ENCODE measurements at places on chromosomes 12 and 14.

- no peak for DNase-seq
These were observed 32.4 kb upstream of the PPP1R13B start for GRCh38 chr14:103879570-103880347.

DNA sequence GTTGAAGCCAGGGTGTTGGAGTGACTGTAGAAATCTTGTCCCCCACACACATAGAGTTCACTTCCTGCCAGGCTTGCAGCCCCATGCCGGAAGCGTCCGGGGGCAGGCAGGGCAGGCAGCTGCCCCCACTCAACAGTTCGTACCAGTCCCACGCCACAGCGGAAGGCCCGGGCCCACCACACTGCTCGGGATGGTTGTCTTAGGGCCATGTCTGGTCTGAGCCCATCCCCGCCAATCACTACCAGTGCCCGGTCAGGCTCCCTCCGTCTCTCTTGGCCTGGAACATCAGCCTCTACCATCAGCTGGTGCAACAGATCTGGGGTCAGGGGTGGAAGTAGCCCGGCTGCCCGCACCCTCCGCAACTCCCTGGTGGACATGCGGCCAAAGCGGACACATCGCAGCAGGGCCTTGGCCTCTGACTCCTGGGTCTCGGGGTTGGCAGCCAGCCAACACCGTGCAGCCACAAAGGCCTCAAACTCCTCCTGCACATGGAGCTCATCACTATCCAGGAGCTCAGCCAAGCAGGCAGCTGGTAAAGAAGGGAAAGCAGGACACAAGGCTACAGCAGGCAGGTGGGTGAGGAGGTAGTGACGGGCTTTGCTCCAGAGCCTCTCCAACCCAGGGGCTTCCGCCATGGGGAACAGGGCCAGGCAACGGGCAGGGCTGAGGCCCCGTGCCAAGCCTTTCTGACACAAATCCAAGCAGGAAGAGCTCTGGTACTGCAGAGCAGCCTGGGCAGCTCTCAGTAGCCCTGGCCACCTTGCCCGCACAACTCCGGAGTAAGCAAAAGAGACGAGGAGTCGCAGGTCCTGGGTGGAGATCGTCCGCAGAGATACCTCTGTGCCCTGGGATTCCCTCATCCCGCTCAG is 5.9 kb downstream of the KLHL33 start:
- no peak for DNase-seq

DNA sequence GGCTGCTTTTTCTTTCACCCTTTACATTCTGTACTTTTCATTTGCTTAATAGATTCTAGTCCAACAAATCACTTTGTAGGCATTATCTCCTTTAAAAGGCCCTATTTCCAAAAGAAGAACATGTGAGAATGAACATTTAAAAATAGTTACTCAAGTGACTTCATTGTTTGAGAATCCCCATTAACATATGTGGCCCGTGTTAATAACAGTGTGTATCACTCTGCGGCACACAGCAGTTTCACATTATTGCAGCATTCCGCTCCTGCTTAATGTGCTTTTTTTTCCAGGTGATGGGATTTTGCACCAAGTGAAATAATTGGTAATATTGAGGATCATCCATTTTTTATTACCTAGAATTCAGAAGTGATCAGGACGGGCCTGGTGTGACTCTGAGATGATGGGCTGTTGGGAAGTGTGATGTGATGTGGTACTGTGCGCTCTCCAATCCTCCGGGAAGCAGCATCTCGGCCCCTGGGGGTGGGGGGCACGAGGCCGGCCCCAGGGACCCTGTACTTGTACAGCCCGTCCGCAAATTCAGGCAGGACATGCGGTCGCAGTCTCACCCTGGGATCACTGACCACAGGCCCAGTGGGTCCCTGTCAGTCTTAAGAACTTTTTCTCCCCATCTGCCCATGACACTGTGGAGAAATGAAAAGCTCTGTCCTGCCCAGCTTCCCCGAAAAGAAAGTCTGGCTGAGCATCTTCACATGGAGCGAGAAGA is 32.9 kb downstream of the SLC15A4 start:
- DNase-seq: no peak

DNA sequence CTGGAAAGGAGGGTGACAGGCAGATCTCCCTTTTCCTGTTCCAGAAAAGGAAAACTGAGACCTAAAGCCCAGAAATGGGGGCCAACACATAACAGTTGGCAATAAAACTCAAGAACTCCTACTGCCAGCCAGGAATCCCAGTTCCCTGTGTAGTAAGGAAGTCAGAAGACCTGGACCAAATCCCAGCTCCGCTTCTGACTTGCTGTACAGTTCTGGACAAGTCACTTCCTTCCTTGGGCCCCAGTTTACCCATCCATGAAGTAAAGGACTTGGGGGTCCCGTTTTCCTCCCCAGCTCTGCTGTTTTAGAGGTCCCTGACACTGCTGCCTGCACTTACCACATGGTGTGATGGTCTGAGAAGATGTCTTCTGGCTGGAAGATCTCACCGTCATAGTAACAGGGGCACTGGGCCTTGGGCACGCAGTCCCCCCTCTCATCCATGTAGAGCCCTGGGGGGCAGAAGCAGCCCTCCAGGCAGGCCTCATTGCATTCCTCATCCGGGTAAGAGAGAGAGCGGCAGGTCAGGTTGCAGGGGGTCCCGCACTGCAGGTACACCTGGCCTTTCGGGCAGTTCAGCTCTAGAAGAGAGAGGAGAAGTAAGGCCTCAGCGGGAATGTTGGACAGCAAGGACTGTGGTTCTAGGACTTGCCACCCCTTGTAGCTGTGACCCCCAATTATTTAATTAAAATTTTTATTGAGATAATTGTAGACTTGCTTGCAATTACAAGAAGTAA is 72.1 kb downstream of the VWF start:
- DNase-seq: no peak

- DNase-seq: no peak
These were observed 39.3 kb downstream of the SETD3 start for GRCh38 chr14:99441157-99441870.

DNA sequence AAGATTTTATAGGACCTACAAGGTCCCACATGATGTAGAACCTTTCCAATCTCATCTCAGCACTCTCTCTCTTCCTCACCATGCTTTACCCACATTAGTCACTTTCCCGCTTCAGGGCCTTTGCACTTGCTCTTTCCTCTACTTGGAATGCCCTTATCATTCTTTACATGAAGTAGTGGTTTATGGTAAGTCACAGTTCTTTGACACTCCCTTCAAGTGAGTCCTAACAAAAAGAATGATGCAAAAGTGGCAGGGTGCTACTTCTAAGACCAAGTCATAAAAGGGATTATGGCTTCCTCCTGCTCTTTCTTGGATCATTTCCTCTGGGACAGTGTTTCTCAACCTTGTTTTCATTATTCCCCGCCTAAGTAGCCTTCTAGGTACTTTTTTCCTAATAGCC is 13.1 kb downstream of the TMBIM4 start:
- no peak for DNase-seq

DNA sequence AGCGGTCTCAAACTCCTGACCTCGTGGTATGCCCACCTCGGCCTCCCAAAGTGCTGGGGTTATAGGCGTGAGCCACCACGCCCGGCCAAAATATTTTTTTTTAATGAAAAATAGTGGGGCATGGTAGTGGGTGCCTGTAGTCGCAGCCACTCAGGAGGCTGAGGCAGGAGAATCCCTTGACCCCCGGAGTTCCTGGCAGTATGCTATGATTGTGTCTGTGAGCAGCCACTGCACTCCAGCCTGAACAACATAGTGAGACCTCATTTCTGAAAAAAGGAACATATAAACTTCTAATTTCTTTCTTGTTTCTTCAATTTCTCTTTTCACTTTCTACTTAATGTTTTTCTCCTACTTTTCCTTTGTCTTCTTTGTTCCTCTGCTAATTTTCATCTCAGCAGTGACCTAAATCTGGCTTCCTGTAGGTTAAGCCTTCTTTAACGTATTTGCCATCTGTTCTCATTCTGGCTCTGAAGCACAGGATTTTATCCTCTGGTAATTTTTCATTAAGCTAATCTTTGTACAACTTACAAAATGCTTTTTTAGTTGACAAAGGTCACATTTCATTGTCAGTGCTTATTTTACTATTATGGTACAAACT is 4.5 kb upstream of the RPGRIP1 start:
- no peak for DNase-seq

- no peak for DNase-seq
These were observed 24.2 kb upstream of the CLEC14A start for GRCh38 chr14:38280081-38280480.

GRCh38 chr12:107759410-107759809 is 1.5 kb downstream of the PRDM4 start:
- no peak for DNase-seq

- DNase-seq: no peak
These were observed 78.9 kb downstream of the STAB2 start for GRCh38 chr12:103665971-103666370.

DNA sequence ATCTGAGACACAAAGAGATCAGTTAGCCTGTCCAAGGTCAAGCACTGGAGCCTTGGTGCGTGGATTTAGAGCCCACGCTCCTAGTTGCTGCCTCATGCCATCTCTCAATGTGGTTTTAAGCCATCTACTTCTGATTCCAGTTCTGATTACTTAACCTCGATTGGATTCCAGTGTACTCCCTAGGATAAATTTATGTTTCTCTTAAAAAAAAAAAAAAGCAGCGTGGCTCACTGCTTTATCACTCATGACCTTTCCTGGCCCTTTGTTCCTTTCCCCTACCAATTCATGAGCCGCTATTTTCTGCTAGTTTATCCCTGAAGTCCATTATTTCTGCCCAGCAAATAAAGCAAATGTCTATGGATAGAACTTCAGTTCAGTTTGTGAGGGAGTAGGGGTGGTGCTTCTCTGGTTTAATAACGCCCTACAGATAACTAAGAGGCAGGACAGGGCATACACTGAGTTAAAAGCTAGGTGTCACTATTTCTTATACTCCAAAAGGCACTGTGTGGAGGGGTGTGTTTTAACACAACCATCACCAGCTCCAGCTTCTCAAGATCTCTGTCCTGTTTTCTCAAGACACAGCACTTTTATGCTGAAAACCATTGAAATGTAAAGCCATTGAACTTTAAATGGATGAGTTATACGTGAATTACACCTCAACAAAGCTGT is 9.8 kb upstream of the PARP11 start:
- DNase-seq: no peak

DNA sequence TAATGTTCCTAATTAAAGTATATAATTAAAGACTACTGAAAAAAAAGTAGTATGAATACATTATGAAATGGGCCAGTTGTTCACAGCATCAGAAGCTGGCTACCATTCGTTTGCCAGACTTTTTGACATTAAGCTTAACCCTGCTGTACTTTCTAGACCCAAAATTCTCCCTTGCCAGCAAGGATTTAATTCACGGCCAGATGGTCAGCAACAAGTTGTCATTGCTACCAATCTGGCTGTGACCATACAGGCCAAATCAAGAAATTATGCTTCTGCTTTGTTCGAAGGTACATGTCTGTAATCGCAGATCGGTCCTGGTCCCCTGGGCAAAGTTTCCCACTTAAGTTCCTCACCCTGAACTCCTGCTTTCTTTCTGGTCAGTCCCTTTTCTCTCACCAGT is 217.7 kb upstream of the ATXN7L3B start:
- no peak for DNase-seq

- no peak for DNase-seq
These were observed 10.4 kb downstream of the CORO1C start for GRCh38 chr12:108720757-108721514.

DNA sequence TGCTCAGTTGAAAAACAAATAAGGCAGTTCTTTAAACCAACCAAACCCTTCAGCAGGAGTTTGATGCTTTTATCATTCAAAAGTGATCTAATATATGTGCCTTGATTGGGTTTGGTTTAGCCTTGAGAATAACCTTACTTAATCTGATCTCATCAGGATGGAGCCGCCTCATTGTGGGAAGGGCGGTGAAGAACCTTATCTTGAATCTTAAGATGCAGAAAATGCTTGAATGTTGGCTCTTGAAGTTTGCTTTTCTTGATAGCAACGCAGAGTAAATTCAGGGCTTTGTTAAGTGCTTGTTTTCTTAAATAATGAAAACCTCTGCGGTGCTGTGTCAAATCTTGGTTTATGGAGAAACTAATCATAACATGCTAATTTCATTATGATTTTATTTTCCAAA is 138.2 kb downstream of the MON2 start:
- DNase-seq: no peak

DNA sequence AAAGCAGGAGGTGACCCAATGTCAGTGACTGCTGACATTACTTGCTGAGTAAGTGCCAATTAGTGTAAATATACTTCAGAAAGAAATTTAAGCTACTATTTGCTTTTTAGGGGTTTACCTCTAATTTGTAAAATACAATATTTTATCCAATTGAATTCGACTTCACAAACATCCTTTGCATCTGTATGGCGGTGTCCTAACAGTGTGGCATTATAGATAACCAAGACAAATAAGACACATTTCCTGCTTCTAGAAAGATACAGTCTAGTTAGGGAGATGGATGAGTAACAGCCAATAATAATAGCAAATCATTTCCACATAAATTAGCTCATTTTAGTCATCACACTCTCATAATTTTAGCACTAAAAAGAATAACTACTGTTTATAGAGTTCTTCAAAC is 196.5 kb downstream of the AKAP6 start:
- DNase-seq: no peak

Measured in GM12891 (cell line).